ENCODE measurements at places on chromosomes 4 and X.

- no peak for DNase-seq
These were observed 249.8 kb downstream of the ANTXR2 start for GRCh38 chr4:79823148-79823763.

GRCh38 chrX:108309144-108309543 lies 129.1 kb downstream of the COL4A6 start:
- no peak for DNase-seq

GRCh38 chrX:148871422-148872160 lies 371.2 kb downstream of the AFF2 start:
- DNase-seq: no peak

DNA sequence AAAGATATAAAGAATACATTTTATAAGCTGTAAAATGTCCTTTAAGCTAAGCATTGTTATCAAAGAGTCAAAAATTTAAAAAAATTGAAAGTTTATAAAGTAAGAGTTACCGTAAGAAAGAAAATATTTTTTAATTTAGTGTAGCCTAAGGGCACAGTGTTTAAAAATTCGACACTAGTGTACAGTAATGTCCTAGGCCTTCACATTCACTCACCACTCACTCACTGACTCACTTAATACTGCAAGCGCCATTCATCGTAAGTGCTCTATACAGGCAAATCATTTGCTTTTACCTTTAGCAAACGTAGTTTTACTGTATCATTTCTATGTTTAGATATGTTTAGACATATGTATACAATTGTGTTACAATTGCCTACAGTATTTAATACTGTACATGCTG lies 20.2 kb downstream of the GLRA3 start:
- DNase-seq: no peak

- DNase-seq: no peak
These were observed 118.8 kb upstream of the PCDH18 start for GRCh38 chr4:137651128-137651527.

DNA sequence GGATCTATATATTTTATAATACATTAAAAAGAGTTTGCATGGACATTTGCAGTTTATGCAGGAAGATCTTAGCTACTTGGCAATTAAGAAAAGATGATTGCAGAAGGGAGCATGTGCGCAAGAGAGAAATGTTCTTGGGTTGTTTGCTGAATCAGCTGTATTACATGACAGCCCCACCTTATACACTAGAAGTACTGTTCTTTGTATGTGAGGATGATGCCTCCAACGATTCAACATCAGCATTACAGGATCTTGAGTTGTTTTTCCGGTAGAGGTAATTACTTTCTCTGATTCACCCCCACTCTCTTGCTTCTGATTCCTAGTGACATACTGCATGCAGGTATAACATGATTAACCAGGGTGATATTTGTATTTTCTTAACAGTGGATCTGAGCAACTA lies 140.8 kb downstream of the PCDH7 start:
- DNase-seq: no peak

GRCh38 chr4:169369634-169370033 lies 98.9 kb upstream of the SH3RF1 start:
- DNase-seq: no peak

GRCh38 chr4:151991001-151991883 lies 230.4 kb upstream of the GATB start:
- no peak for DNase-seq

DNA sequence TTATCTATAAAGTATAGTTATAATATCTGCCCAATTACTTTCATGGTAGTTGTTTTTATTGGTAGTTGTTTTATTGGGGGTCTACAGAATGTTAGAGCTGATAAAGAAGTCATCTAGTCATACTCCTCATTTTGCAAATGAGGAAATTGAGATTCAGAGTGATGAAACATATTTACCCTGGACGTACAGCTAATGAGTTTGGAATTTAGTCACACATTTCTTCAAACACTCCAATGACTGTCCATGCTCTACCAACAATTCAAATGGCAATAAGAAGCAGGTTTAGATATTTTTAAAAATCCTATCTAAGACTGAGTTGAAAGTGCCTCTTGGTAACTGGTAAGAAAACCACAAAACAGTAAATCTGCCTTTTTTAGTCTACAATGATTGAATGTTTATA lies 98.2 kb downstream of the MAGEC1 start:
- no peak for DNase-seq

DNA sequence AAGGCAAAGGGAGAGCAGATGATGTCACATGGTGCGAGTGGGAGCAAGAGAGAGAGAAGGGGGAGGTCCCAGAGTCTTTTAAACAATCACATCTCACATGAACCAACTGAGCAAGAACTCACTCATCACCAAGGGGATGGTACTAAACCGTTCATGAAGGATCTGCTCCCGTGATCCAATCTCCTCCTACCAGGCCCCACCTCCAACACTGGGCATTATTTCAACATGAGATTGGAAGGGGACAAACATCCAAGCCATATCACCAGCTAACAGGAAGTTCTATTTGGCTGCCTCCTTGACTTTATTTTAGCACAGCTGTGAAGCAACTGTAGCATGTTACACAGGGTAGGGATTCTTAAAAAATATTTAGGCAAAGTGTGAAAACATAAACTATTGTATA lies 102.5 kb downstream of the DDIT4L start:
- no peak for DNase-seq

GRCh38 chr4:187118602-187119120 lies 395.0 kb upstream of the FAT1 start:
- no peak for DNase-seq

GRCh38 chr4:61522312-61522711 lies 322.2 kb downstream of the ADGRL3 start:
- DNase-seq: no peak

- no peak for DNase-seq
These were observed 55.4 kb downstream of the CLCN3 start for GRCh38 chr4:169675825-169676224.

GRCh38 chrX:70916754-70917153 lies 8.2 kb upstream of the TEX11 start:
- DNase-seq: no peak

- no peak for DNase-seq
These were observed 16.5 kb upstream of the ARHGAP36 start for GRCh38 chrX:131041667-131042066.

GRCh38 chrX:96752781-96753180 lies 68.1 kb downstream of the DIAPH2 start:
- no peak for DNase-seq

GRCh38 chr4:42865572-42866189 lies 26.8 kb upstream of the GRXCR1 start:
- DNase-seq: peak; percentile 56

DNA sequence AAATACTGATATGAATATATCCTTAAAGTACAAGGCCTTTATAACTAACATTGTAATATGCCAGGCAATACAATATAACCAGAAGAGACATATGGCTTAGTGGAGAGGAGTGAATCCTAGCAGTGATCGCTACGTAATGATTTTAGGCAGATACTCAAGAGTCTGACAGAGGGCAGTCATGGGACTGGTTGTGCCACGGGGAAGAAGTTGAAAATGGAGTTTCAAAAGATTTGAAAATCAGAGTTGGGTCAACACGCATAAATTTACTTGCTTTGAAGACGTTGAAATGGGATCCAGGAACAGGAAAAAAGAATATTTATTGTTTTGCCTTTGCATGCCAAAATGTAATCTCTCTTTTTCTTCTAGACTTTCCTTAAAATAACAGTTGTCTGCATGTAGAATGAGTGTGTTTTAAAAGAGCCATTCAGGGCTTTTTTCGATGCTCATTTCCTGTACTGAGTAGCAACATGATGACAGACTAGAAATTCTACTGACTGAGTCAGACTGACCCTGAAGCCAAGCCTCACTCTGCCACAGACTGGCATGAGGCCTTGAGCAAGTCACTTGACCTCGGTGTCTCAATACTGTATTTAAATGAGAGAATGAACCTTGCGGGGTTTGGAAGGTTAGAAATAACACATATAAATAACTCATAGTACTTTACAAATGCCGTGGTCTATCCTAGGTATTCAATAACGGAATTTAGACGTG lies 8.1 kb upstream of the SMS start:
- no peak for DNase-seq

DNA sequence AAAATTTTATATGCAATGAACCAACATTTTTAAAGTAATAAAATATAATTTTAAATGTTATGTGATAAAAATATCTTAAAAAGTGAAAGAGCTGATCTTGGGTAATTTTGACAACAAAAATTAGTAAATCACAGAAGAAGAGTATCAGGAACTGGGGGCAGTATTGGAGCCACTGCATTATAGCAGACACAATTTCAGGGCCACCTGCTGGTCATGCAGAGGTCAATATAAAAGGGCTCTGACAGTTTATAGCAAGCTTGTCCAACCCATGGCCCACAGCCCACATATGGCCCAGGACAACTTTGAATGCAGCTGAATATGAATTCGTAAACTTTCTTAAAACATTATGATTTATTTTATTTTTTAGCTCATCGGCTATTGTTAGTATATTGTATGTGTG lies 13.0 kb upstream of the LEF1 start:
- DNase-seq: no peak

GRCh38 chrX:134418317-134419113 lies 41.5 kb upstream of the HPRT1 start:
- DNase-seq: no peak

DNA sequence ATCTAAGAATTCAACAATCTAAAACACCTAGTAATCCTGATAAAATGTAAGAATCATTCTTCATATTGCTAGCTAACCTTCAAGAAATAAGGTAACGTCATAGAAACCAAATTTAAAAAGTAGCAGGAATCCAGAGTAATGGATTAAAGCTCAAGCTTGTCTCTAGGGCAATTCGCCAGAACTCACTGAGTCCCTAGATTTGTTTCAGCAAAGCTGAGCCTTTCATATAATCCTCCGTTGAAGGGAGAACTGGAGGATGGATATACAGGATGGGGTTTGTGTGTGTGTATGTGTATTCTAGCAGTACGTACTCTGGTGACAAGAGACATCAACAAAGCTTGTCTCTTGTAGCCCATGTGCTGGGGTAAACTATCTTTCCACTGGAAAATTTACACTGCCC lies 2173.5 kb upstream of the AGA start:
- no peak for DNase-seq

GRCh38 chrX:10922159-10922558 lies 189.0 kb upstream of the HCCS start:
- DNase-seq: no peak

- DNase-seq: no peak
These were observed 82.3 kb downstream of the PRSS12 start for GRCh38 chr4:118270492-118270891.

- no peak for DNase-seq
These were observed 74.9 kb downstream of the TMEM156 start for GRCh38 chr4:38957261-38957815.

DNA sequence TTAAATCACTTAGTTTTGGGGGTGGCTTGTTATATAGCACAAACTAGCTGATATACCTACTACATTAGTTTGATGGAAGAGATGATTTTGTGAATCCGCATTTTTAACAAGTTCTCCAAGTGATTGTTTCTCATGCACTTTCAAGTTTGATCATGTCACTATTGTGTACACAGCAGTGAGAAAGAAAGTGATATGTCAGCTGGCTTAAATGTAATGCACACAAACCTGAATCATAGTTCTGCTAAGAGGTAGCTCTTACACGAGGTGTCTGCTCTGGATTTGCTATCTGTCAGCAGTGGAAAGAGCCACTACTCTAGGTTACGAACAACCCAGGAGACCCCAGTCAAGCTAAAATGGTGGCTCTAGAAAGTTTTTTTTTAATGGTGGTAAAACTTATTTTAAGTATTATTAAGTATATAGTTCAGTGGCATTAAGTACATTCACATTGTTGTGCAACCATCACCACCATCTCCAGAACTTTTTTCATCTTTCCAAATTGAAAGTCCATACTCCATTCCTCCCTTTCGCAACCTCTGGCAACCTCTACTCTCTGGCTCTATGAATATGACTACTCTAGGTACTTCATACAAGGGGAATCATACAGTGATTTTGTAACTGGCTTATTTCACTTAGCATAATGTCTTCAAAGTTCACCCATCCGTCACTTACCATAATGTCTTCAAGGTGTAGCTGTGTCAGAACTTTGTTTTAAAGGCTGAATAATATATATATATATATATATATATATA lies 147.3 kb downstream of the HS6ST2 start:
- DNase-seq: no peak

GRCh38 chrX:132592880-132593279 lies 104.0 kb upstream of the MBNL3 start:
- no peak for DNase-seq

DNA sequence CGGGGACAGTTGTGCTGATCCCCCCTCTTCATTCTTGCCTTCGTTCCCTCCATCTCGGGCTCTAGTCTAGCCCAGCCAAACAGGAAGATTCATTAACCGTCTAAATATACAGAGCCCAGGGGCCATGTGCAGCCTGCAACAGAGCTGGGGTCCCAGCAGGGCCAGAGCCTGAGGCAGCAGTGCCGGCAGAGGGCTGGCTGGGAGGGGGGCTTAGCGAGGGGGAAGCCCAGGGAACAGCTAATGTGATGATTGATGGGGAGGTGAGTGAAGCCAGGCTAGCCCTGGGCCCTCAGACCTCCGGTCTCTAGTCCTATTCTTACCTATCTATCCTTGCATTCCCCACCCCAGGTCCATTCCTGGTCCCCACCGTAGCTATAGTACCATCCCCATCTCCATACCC lies 22.3 kb downstream of the EFNB1 start:
- no peak for DNase-seq

- no peak for DNase-seq
These were observed 1455.5 kb downstream of the TECRL start for GRCh38 chr4:62953752-62954151.

GRCh38 chrX:10485326-10485725 lies 135.1 kb downstream of the MID1 start:
- no peak for DNase-seq

DNA sequence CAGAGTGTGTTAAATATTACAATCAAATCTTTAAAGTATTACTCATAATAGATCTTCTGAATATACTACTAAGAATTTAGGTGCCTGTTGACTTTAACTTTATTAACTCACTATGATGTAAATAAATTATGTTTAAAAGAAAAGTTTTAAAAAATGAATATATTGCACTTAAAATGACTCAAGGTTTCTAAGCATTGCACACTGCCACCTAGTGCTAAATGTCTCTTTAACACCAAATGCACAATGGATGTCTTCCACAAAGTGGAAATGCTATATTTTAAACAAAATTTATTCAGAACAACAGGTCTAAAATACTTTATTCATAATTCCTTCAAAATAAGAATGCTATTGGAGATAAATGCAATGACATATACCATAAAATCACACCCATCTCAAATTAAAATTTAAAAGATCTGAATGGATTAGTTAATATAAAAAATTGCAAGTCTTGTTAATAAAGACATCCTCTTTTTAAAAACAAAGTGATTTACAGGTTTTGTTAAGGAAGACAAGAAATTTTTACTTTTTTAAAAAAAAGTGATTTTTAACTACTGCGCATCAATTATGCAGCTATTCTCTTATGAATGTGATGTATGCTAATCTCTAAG lies 5.5 kb downstream of the INPP4B start:
- peak; percentile 40 for DNase-seq

DNA sequence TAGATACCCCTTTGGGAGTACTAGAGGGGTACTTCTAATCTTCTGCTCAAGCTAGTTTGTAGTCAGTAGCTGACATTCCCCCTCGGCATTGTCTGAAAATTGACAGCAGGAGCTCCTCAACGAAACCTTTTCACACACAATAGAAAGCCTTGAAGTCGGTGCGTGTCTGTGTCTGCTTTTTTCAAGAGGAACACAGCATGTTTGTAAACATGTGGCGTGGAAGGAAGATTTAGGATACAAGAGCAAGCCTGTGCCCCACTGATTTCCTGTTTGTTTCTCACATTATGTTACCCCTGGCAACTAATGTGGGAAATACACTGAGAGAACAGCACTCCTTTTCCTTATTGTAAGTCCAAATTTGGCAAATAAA lies 252.6 kb downstream of the ANKRD50 start:
- DNase-seq: no peak

- no peak for DNase-seq
These were observed 367.6 kb upstream of the LCORL start for GRCh38 chr4:18389115-18389514.

All from activated CD4-positive, alpha-beta T cell treated with anti-CD3 and anti-CD28 coated beads for 4 hours (primary cell).